ENCODE measurements at places on chromosomes 5 and 9.

DNA sequence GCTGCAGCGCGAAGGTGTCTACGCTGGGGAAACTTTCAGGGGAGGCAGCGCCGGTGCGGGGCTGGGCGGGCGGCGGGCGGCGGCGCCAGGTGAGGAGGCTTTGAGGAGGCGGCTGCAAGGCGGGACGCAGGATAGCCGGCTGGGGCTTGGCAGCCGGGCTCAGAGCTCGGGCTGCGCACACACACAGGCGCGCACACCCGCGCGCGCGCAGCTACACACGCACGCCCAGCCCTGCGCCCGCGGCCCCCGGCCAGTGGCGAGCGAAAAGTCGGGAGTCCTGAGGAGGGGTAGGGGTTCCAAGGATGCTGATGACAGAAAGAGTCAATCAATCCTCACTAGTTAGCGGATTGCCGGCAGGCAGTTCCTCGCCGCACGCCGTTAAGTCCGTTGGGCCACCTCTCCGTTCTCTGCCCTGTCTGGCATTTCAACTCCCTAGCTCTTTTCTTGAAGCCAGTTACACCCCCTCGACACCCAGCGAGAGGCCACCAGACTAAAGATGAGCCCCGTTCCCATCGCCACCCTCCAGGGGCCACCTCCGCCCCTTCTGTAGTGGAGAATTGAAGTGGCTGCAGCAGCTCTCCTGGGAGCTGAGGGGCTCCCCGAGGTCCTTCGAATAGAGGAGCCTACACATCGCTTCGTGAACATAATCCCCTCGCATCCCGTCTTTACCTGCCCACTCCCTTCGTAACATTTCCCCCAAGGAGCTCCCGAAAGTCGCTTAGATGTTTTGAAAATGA lies 1640.3 kb upstream of the C9orf72 start:
- DNase-seq = no peak

DNA sequence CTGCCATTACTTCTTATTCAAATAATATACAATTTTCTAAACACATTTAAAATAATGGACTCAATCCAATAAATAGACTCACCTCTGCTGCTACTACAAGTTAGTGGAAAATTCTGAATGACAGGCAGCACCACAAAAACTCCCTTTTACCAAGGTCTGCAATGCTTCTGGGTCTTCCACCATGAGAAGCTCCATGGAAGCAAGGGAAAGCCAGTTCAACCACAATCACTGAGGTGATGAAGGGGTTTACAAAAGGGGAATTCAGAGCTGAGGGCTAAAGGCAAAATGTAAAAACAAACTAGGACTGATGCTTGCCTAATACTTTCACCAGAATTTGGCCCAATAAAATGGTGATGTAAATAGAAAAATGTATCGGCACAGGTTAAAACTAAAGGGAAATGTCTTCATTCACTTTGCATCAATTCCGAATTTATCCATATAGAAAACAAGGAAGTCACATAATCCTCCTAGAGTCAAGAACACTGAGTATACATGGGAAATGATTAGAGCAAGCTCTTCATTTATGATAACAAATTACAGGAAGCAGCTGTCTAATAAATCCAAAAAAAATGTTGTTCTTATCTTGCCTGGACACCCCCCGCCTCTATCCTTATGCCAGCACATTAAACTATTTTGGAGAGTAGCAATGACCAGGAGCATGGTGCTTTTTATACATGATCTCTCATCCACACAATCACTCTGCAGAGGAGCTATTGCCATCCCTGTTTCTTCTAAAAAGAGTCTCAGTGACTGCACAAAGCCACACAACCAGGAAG lies 66.3 kb upstream of the NFIB start:
- no peak for DNase-seq

DNA sequence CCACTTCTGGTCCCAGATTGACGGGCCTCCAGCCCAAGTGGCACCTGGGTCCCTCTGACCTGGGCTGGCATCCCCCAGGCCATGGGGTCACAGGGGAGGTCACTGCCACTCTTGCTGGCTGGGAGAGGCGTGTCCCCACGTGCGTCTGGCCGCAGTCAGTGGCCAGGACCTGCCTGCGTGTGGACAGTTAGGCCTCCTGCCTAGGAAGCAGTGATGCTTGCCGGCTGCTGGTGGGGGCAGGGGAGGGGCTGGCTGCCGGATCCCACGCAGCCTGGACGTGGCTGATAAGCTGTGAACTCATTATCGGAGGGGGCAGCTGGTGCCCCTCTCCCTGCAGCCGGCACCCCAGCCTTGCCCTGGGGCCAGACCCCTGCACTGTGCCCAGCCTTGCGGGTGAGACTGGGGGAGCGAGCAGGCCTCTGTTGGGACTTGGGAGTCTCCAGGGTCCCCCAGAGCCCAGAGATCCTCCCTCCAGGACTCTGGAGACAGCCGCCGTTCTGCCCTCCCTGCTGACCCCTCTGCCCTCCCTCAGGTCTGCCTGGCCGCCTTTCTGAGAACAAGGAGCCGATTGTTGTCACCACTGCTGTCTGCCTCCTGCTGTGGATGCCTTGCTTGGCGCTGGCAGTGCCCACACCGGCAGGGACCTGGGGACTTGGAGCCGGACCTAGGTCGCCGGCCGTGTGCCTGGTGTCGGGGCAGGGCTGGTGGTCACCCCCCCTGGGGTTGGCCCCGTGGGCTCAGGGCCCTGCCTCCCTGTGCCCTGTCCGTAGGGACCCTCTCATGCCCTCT lies 12.3 kb downstream of the RXRA start:
- DNase-seq = no peak

- no peak for DNase-seq
These were observed 9.6 kb upstream of the BTNL8 start for GRCh38 chr5:180889381-180889780.

Data from stimulated activated CD8-positive, alpha-beta memory T cell treated with anti-CD3 and anti-CD28 coated beads, Interleukin-4, amount 100 ng/mL, for 1 hour (primary cell).